Fibroblast of skin of right biceps (primary cell): ENCODE measurements at places on chromosomes 7 and 10.

DNA sequence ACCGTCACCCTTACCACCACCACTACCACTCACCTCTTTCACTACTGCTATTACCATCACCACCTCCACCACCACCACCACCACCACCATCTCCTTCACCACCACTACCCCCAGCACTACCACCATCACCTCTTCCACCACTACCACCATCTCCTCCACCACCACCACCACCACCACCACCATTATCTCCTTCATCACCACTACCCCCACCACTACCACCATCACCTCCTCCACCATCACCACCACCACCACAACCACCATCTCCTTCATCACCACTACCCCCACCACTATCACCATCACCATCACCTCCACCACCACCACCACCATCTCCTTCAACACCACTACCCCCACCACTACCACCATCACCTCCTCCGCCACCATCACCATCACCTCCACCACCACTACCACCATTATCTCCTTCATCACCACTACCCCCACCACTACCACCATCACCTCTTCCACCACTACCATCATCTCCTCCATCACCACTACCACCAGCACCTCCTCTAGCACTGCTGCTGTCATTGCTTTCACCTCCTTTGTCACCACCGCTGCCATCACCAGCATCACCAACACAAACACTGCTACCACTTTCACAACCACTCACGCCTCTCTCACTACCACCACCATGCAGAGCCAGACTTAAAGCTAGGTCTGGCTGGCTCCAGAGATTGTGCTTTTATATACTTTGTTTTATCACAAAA, 109.3 kb downstream of the ICA1 start:
- DNase-seq = no peak

DNA sequence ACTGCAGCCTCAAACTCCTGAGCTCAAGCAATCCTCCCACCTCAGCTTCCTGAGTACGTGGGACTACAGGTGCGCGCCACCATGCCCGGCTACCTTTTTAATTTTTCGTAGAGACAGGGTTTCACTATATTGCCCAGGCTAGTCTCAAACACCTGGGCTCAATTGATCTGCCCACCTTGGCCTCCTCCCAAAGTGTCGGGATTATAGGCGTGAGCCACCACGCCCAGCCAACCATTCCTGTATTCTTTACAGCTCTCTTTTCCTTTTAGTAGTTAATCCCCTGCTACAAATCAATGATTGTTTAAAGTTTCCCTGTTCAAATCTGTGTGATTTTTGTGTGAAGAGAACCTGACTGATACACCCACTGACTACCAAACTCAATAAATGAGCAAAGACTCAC, 75.4 kb upstream of the SVIL start:
- no peak for DNase-seq

GRCh38 chr10:116311016-116311415, 13.2 kb upstream of the CCDC172 start:
- DNase-seq = no peak

GRCh38 chr7:147245274-147245673, 1128.7 kb downstream of the CNTNAP2 start:
- peak; percentile 47 for DNase-seq

DNA sequence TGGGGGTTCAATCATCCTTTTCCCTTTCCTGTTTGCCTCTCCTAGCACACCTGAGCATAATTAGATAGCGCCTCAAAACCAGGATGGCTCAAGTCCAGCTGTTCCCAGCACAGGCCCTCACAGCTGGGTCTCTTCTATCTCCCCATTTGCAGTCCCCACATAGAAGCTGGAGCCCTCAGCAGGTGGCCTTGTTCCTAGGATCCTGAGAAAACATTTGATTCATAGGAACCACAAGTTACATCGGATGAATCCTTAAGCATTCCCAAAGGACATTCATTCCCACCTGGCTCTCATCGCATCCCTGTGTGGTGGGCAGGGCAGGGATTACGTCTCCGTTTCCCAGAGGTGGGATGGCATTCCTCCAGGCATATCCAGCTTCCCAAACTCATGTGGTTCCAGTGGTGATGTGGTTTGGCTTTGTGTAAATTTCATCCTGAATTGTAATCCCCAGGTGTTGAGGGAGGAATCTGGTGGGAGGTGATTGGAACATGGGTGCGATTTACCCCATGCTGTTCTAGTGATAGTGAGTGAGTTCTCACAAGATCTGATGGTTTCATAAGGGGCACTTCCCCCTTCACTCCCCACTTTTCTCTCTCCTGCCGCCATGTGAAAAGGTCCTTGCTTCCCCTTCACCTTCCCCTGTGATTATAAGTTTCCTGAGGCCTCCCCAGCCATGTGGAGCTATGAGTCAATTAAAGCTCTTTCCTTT, 49.8 kb upstream of the LEP start:
- DNase-seq = no peak

- peak; percentile 78 for DNase-seq
These were observed 259.8 kb downstream of the GLI3 start for GRCh38 chr7:41977151-41977651.

DNA sequence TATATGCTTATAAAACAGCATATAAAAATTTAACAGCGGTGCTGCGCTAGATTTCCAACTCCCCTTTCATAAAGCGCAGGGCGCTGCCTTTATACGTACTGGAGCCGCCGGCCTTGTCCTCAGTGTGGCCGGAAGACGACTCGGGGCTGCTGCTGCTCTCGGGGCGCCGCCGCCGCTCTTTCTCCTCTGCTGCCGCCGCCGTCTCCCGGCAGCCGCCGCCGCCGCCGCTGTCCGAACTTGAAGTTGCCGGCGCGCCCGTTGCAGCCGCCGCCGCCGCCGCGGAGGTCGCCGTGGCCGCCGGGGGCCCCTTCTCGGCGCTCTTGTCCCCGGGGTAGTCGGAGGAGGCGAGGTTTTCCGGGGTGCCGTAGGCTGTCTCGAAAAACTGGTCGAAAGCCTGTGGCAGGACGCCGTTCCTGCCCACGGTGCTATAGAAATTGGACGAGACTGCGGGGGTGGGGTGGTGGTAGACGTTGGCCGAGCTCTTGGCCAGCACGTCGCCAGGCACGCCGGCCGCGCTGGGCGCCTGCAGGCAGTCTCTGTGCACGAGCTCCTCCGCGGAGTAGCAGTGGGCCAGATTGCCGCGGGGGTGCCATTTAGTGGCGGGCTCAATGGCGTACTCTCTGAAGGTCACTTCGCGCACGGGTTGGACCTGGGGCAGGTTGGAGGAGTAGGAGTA, 557 bp downstream of the HOXA11 start:
- peak; percentile 58 for DNase-seq
